ENCODE measurements at places on chromosomes 5 and 9.

GRCh38 chr9:115006660-115007059, 76.3 kb upstream of the TNFSF8 start:
- DNase-seq: no peak

DNA sequence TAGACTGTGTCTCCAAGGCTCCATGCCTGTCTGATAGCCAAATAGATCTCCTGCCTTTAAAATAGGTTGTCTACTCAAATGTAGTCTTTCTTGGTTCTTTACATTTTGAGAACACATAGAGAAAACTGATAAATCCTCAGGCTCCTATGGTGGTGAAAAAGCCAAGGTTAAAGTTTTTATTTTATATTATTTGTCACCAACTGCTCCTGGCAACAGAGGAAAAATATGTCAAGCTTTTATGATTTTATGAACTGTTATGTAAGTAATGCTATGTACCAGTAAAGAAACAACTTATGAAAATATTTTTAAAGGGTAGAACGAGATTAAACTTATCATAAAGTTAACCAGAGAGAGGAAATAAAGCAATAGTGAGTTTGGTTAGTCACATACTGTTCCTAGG, 222.8 kb downstream of the NR2F1-AS1 start:
- DNase-seq: no peak

- DNase-seq: no peak
Observed at GRCh38 chr5:180070756-180071530, 616 bp downstream of the RNF130 start.

GRCh38 chr9:77598524-77598923, 49.6 kb downstream of the GNA14 start:
- DNase-seq: no peak

DNA sequence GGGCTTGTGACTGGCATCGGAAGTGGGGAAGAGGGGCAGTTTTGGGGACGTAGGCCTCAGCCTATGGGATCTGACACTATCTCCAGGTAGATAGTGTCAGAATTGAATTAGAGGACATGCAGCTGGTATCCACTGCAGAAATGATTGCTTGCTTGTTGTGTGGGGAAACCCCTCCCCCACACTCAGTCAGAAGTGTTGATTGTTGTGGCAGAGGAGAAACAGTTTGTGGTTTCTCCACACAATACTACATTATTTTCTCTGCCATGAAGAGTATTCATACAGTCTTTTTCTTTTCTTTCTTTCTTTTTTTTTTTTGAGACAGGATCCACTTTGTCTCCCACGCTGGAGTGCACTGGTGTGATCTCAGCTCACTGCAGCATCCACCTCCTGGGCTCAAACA, 113.9 kb downstream of the ARRDC3 start:
- DNase-seq: no peak

GRCh38 chr5:113804264-113804663, 290.8 kb downstream of the YTHDC2 start:
- no peak for DNase-seq

DNA sequence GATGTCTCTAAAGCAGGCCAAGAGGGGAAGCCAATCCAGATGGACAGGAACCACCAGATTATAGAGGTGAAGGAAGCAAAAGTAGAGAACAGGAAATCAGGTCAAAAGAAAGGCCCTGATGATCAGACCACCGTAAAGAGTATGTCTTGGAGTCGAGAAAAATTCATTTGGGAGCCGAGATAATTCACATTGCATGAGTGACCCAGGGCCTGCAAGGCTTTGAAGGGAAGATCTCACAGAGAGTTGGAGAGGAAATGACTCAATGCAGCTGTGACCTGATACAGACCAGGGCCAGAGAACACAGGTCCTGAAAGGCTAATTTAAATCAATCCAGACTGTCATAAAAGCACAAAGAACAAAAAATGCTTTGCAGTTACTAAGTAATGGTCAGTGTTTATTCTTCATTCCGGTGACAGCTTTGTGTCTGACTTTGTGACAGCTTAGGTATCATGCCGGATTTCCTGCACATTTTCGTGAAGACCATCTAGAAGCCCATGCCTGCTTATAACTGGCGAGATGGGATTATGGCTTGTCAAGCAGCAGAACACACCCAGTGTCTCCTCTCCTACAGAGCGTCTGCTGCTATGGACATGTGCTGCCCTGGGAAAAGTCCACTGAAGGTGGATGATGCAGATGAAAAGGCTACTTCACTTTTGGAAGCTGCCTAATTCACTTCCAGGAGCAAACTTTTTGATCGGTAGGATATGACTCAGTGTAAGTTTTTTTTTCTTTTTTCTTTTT, 5.8 kb upstream of the ACTBL2 start:
- no peak for DNase-seq
